T-helper 17 cell (primary cell): ENCODE measurements at places on chromosomes 5 and 9.

- peaks cover 12% of the 10 kb centered on the region for H3K4me1 ChIP-seq
- peaks cover 4% of the 10 kb centered on the region for H3K36me3 ChIP-seq
- no peak overlapping the region for H3K4me3 ChIP-seq
- DNase-seq, result no peak
- peaks cover 41% of the 10 kb centered on the region for H3K27me3 ChIP-seq
Measured at GRCh38 chr5:180673371-180674089, 24.1 kb upstream of the FLT4 start.

DNA sequence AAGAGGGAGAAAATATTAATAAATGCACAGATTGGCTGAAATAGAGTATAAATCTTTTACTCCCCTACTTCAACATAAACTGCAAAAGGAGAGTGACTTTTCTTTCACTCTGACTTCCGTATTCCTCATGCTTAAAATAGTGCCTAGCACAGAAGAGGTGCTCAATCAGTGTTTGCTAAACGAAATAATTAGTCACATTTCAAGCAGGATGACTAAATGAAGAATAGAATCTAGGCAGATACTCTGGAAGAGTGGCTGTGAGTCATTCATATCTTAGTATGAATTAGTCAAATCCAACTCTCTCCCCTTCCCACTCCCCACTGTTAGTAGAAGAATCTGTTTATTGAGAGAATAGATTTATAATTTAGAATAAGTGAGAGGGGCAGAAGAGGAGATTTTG, 4.8 kb downstream of the CD274 start:
- peak overlapping the region; percentile 96 for H3K27ac ChIP-seq
- peaks cover 42% of the 10 kb centered on the region for H3K4me1 ChIP-seq
- H3K36me3 ChIP-seq, result peaks cover 3% of the 10 kb centered on the region
- peak overlapping the region; percentile 80 for H3K4me3 ChIP-seq
- no peak for DNase-seq
- no peaks in the 10 kb centered on the region for H3K27me3 ChIP-seq

- H3K27ac ChIP-seq, result no peak overlapping the region
- peaks cover 9% of the 10 kb centered on the region for H3K4me1 ChIP-seq
- peaks cover 3% of the 10 kb centered on the region for H3K36me3 ChIP-seq
- no peak overlapping the region for H3K4me3 ChIP-seq
- DNase-seq, result no peak
- H3K27me3 ChIP-seq, result no peaks in the 10 kb centered on the region
Measured at GRCh38 chr9:96555567-96556386, 63.9 kb downstream of the CDC14B start.

DNA sequence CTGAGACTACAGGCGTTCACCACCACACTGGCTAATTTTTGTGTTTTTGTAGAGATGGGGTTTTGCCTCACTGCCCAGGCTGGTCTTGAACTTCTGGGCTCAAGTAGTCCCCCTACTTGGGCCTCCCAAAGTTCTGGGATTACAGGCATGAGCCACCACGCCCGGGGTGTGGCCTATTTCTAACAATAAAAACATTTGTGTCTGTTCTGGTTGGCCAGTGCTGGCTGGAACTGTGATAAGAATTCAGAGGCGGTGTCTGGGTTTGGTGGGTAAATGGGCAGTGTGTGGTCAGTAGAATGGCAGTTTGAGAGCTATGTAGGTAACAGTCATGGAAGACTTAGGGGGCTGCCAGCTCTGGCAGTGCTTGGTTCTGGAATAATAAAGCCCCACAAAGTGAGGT, 46.9 kb upstream of the SYNPO start:
- no peak for DNase-seq
- H3K27me3 ChIP-seq, result peaks cover 15% of the 10 kb centered on the region
- H3K4me3 ChIP-seq, result no peak overlapping the region
- no peaks in the 10 kb centered on the region for H3K4me1 ChIP-seq

DNA sequence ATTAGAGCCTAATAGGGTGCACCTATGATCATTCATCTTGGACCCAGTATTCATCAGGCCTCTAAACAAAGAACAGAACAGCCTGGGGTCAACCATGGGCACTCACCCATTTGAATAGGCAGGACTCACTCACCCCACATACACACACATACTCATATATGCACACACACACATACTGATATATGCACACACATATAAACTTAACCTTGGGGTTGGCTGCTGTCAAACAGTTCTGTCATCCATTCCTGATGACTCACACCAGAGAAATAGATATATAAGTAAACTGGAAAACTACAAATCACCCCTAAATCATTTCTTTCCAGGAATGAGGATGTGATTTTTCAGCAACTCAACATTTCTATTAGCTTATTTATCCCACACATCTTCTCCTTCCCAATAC, 51.3 kb downstream of the ARL15 start:
- H3K36me3 ChIP-seq, result peaks cover 2% of the 10 kb centered on the region
- DNase-seq, result no peak
- peaks cover 33% of the 10 kb centered on the region for H3K4me1 ChIP-seq
- no peaks in the 10 kb centered on the region for H3K27me3 ChIP-seq
- H3K27ac ChIP-seq, result no peak overlapping the region
- H3K4me3 ChIP-seq, result no peak overlapping the region

DNA sequence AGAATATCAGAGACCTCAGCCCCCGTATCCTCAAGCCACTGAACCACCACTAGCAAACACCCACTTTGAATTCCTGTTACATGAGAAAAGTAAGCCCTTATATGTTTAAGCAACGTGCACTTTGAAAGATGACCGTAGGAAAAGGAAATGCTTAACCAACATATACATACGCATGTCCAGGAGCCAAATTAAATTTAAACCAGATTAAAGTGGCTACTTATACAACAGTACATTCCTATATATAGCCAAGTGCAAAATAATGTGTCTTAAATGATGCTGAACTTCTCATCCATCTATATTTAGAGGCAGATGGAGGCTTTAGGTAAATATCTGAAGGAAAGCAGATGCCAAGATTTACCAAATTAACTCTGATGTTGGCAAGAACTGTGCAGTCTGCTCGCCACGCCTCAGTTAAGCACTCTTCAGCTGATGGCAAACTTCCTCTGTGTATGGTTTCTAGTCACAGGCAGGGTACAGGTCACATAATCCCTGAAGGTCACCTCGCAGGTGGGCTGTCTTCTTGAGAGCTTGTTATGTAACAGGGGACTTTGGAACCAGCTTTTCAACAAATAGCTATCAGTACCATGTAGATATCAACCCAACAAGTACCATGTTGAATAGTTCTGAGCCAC, 8.6 kb downstream of the GCNT4 start:
- DNase-seq, result no peak
- H3K4me1 ChIP-seq, result peaks cover 24% of the 10 kb centered on the region
- H3K36me3 ChIP-seq, result peaks cover 4% of the 10 kb centered on the region
- H3K27me3 ChIP-seq, result no peaks in the 10 kb centered on the region
